ENCODE measurements at places on chromosomes 2 and 18.
A peak's percentile ranks its signal among the peaks of the same experiment; 100 is the strongest.

DNA sequence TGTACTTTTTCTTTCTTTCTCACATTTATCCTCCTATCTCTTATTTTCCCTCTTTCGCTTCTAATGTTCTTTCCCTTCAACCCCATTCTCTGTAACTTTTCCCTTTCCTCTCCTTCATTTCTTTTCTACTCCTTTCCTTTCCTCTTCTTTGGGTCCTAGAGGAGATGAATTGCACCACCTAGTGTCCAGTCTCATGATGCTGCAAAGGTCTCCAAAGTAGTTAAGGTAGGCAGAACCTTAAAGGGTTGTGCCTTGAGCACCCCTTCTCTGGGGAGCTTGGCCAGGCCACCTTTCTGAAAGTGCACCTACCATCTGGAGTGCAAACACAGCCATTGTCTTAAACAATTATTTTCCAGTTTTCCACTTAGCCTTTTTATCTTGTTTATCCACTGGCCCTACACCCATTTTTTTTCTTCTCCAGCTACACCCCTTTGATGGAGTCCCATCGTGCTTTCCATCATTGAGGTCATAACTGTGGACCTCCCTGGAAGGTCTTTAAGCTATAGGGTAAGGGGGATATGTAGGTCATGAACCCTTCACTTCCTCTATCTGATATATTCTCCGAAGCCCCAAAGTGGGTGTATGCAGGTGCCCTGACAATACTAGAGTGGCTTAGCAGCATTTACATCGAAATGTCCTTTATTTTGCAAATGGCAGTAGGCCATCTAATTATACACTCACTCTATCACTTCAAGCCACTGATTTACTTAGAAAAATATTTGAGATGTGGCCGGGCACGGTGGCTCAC, 155.9 kb downstream of the ESCO1 start:
- no peak for DNase-seq

GRCh38 chr2:109269706-109270504, 140.9 kb downstream of the SH3RF3 start:
- no peak for DNase-seq

- no peak for DNase-seq
These were observed 5.4 kb downstream of the CHMP3 start for GRCh38 chr2:86557836-86558235.

- no peak for DNase-seq
These were observed 240.7 kb upstream of the FAM98A start for GRCh38 chr2:33839791-33840190.

DNA sequence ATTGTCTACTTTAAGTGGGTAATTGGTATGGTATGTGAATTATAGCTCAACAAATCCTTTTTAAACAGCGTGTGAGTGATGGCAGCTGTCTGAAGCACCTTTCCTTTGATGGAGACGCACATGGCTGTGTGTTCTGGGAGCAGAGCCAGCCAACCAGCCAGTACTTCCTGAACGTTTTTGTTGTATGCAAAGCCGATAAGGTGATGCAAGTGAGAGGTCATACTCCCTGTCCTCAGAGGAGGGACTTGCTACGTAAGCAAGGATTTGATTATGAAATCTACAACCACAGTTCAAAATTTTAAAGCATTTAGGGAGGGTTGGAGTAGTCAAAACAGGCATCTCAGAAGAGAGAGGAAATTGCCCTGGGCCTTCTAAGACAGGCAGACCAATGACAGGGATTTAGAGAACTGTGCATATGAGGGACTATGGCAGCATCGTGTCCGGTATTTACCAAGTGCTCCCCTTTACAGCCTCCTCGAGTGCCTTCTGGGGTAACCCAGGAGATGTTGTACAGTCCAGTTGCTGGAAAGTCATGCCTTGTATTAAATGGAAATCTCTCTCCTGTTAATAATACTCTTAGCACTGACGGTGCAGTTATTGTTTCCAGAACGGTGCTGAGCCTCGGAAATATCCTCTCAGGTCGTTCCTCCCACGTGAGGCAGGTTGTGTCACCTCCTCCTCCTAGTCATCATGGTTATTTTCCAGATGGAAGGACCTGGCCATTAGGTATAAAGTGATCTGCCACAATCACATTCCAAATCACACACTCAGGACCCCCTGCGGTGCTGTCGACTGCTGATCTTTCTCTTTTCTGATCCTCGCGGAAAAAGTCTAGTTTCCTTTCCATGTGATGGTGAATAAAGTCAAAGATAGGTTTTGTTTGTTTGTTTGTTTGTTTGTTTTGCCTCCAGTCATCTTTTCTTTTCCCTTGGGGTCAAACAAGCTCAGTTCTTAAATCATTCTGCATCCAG, 28.4 kb downstream of the ARHGEF4 start:
- peak; percentile 51 for DNase-seq

DNA sequence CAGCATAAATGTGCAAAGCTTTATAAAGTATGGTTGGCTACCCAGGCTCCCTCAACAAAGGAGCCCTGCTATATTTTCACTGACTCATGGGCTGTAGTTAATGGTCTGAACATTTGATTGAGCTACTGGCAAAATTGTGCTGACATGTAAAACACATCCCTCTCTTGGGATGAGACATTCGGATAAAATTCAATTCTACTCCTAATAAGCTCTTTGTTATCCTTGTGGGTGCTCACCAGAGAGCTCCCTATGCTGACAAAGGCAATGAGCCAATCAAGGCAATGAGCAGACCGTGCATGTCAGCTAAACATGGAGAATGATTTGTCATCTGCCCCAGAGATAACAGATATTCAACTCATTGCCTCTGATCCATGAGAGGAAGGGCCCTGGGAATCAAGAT, 27.7 kb downstream of the SERPINB8 start:
- no peak for DNase-seq

DNA sequence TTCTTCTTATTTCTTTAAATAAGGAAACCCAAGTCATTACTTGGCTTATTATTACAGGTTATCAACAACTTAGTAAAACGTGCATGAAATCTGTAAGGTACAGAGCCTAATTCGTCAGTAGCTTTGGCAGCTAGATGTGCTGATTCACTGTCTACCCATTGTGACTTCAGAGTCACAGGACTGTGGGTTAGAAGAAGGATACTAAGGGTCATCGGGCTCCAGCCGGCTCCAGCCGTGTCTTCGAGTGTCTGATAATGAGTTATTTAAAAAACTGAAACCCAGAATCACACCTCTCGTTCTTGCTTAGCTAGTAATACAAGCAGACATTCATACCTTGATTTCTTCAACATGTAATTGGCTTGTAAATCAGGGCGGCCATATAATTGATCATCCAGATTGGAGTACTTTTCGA, 170.5 kb downstream of the FMNL2 start:
- no peak for DNase-seq

- DNase-seq = no peak
These were observed 681 bp upstream of the NRP2 start for GRCh38 chr2:205681401-205682238.

DNA sequence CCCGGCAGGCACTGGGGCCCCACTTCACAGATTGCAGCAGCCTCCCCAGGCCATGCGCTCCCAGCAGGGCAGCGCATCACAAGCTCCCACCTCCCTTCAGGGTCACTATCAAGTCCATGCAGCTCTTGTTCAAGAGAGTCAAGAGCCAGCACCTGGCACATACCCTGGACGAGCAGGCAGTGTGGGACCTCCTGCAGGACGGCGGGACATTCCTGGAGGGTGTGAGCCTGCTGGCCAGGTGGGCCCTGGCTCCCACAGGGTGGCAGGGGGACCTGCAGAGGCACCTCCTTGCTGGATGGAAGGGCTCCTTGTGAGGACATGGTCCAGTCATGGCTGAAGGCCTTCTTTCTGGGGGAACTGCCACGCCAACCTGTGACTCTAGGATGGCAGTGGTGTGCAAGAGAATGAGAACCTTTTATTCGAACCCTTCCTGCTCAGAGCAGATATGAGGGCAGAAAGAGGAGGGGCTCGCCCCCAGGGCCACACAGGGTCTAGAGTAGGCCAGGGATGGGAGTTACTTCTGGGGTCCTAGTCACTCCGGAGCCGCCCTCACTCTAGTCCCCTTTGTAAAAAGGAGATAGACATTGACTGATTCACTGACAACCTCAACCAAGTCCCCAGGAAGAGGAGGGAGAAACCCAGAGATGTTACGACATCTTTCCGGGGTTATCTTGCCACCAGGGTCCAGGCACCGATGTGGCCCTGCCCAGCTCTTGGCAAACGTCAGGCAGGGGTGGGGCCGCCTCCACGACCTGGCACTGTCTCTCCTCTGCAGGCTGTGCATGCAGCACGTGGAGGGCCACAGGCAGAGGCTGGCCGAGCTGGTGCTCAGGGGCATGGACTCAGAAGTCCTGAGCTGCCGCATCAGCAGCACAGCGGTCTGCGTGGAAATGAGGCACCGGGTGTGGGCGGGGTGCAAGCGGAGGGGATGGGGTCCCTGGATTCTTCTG, 31.3 kb downstream of the HJURP start:
- DNase-seq = peak; percentile 41

DNA sequence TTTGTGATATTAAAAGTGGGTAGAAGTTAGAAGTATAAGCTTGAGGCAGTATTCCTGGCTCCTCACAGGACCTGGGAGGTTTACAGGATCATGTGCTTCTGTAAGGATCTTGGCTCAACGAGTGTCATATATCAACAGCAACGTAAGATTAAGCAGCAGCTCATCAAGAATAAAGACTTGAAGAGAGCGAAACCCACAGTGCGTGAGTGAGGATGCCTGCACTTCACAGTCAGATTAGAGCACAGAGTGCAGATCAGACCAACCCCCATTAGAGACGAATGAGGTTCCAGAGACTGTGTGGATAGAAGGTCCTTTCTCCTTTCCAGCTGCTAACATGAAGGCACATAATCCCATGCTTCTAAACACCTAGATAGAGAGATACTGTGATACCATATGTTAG, 1656.7 kb upstream of the NXPH2 start:
- DNase-seq = no peak

DNA sequence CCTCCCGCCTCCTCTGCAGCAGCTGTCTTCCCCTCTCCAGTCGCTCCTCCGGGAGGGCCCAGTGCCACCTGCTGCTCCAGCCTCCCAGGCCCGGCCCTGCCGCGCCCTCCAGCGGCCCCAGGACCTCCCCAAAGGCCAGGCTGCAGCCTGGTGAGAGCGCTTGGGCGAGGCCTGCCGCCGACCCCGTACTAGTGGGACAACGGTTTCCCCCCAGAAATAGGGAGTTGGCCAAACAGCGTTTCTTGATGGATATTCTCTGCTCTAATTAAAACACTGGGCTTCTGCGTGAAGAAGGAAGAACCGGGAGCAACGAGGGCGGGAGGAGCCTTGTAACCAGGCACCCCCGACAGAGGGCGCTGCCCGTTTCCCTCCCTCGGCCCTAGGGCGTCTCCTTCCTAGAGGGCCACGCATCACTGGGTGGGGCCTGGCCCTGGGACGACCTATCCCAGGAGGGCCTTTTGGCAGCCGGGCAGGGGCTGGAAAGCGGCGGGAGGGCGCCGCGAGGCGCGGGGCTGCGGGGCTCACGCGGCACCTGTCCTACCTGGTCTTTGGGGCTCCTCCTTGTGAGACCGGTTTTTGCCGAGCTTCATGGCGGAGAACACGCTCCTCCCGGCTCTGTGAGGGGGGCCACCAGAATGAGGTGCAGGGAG, 25.4 kb upstream of the OTOF start:
- peak; percentile 85 for DNase-seq

GRCh38 chr2:239258248-239258647, 142.6 kb downstream of the HDAC4 start:
- peak; percentile 27 for DNase-seq

- no peak for DNase-seq
These were observed 1.3 kb upstream of the YWHAQ start for GRCh38 chr2:9631878-9632700.
